HepG2 (cell line): ENCODE measurements at places on chromosomes 1 and 21.
A peak's percentile ranks its signal among the peaks of the same experiment; 100 is the strongest.

DNA sequence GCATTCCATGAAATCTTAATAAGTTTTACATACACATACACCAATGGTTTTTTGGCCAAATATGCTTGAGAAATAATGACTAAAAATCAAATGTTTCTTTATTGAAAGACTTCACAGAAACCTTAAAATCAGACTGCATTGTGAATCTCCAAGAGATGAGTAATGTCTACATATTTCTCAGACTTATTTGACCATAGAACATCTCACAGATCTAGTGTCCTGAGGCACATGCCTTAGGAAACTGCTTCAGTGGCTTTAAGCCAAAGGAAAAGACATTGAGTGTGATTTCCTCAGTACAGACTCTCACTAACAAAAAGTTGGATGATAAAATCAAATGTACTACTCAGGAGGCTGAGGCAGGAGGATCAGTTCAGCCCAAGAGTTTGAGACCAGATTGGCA lies 6.2 kb upstream of the C1orf105 start:
- DNase-seq, result no peak

- no peak for DNase-seq
These were observed 5.1 kb downstream of the CR1L start for GRCh38 chr1:207649865-207650580.

DNA sequence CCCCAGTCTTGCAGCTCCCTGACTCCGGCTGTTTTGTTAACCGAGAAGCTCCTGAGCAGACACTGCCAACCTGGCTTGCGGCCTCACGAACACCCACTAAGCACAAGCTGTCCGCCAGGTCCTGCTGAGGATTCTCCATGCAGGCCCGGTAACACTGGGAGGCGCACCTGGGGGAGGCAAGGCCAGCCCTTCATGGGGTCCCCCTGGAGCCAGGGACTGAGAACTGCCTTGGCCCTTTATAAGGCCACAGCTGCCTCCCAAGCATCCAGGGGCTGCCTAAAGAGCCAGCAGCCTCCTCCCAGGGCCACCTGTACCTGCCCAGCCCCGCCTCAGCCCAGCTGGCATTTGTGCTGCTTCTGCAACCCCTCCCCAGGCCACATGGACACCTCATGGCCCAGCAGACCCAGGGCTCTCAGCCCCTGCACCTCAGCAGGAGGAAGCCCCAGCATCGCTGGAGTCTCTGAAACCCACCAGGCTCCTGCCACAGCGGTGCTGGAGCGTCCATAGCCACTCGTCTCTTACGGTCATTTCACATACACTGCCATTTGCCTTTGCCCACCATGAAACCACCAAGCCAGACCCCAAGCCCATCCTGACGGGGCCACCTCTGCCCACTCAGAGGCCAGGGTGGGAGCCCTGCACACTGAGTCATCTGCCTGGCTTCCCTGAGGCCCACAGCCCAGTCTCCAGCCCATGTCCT lies 82.5 kb downstream of the NPHP4 start:
- DNase-seq, result no peak

DNA sequence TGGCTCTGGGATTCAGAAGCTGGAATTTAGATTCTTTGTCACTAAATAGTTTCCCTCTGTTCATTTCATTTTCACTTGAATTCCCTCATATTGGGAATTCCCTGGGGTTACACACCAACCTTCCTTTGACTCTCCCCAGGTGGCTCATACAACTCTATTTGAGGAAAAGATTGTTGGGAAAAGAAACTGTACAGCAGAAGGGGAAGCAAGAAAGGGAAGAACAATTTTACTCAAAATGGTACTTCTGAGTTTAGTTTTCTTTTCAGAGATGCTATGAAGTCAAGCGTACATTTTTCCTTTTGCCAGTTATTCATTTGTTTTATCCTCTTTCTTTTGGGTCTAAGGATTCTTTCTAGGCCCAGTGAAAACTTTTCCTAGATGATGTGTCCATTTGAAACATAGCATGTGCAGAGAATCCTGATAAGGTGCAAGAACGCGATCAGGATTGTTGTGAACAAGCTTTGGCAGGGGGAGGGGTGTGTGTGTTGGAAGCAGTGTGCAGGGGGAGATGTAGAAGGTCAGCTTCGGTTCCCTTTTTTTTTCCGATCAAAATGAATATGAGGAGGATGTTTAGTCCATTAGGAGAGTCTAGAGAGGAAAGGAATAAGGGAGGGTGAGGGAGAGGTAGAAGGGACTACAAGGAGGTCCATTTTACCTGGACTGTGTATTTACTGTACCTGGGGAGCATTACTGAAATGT lies 26.8 kb upstream of the CD1D start:
- no peak for DNase-seq

- DNase-seq, result no peak
These were observed 248.8 kb upstream of the ADGRL2 start for GRCh38 chr1:81551946-81552345.

DNA sequence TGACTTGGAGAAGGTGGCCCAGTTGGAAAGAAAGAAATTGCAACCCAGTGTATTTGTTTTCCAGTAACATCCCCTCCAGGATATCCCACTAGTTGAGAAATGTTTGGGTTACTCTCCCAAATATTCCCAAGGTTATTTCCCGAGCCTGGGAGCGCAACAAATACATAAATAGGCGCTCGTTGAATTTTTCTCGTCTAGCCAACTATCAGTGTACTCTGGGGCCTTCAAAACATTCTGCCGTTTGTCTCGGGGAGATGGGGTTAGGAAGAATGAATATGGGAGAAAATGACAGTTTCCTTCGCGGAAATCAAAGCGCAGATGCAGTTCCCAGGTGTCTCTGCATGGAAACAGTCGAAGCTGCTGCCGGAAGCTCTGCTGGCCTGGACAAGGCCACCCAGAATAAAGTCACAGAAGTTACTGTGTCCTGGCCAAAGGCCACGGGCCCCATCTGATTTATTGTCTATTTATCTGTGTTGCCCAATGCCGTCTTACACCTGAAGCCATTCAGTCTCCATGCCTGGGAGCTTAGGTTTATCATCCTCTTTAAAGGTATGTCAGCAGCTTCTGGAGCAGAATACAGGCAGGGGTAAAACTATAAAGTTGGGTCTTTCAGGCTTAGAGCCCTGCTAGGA lies 1.0 kb downstream of the C1orf115 start:
- DNase-seq, result peak; percentile 47

DNA sequence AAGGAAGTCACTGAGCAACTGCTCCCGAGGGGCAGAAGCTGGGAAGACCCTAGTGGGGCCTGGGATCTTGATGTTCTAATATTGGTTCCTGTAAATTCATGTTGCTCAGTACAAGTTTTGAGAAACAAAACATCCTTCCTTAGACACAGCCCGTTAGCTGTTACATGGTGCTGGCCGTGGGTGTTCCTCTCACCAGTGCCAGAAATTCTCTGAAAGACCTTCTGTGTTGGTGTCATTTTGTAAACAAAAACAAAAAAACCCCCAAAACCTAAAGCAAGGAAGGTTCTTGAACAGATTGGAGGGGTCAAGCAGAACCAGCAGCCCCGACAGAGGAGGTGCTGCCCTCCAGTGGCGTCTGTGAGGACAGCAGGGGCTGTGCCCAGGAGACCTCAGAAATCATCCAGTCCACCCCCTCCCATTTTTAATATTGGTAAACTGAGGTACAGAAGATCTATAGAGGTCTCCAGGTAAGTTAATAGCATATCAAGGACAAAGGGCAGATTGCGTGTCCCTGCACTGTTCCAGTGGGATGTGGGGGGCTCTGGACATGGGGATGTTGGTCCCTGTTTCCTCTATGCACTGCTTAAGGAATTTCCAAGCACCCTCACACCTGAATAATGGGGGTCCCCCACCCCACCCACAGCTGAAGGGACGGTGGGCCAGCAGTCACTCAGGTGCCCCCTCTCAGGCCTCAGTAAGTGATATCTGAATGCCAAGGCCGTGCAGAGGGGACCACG lies 38.2 kb downstream of the SLC2A7 start:
- DNase-seq, result no peak

GRCh38 chr21:33189237-33189636 lies 40.5 kb upstream of the IFNAR2 start:
- no peak for DNase-seq

GRCh38 chr1:212559929-212560328 lies 48.6 kb upstream of the ATF3 start:
- DNase-seq, result no peak

- DNase-seq, result no peak
These were observed 446.0 kb upstream of the LRRC7 start for GRCh38 chr1:69121723-69122122.

- peak; percentile 57 for DNase-seq
These were observed 415 bp upstream of the LAD1 start for GRCh38 chr1:201399352-201400126.

- no peak for DNase-seq
These were observed 18.1 kb downstream of the PDC start for GRCh38 chr1:186442651-186443375.

DNA sequence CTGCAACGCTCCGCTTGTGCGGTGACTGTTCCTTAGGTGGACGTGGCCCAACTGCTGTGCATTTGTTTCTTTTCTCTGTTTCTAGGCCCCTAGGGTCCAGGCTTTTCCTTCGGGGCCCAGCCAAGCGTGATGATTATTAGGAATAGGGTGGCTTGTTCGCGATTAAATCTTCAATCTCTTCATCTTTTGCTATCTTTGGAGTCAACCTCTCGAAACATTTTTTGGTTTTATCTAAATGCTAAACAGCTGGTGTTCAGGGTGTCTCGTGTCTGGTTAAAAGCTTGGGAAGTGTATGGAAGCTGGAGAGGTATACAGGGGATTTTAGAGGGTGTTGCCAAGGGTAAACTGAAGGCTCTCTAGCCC lies 844 bp upstream of the PLD5 start:
- no peak for DNase-seq

DNA sequence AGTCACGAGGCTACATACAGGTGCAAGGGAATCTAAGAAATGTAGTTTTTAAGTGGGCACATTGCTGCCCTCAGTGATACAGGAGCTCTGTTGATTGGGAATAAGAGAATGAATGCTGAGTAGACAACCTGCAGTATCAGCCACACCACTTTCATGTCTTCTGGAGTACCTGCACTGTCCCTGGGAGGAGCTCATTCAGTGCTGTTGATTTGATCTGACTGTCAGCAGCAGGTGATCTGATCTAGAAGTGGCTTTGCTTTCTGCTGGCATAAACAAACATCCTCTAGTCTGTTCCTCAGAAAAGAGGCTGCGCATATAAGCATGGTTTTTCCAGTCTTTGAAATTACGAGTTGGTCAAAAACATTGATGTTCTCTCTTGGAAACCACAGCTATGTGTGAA lies 35.5 kb upstream of the LRRC52 start:
- no peak for DNase-seq

DNA sequence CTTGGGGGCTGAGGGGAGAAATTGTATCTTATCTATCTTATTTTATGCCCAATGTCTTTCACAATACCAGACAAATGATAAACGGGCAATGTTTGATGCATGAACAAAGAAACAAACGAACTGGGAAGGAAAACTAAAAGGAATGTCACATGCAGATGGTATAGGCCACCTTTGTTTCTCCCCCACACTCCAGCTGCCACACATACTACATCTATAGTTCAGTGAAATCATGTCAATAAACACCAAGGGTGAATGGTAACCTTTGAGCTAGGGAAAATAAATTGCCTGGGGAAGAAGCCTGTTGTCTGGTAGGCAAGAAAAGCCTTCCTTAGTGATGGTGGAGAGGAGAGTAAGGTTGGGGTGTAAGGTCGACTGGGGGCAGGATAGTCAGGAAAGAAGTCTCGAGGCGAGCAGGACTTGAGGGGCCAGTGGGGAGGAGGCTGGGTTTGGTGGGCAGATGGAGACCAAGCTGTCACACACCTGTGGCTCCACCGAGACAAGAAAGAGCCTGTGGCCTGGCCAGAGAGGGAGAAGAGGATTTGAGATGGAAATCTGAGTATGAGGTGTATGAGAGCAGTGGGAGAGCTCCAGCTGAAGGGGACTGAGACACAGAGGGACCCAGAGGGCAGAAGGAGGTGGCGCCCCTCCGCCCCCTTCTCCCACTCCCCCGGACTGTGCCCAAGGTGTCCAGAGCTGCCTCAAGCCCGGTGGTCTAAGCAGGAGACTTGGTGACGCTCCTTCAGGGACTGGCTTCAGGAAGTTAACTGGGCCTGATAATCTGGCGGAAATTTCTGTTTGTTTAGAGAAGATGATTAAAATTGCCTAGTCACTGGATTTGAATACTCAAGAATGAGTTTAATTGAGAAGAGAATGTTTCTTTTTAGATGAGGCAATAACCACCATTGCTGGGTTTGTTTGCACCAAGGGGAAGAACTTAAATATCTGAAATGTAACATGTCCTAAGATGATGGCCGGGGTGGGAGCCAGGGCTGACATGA lies 37.3 kb downstream of the ATF3 start:
- DNase-seq, result peak; percentile 18

GRCh38 chr1:18200136-18200717 lies 92.6 kb downstream of the IGSF21 start:
- no peak for DNase-seq

DNA sequence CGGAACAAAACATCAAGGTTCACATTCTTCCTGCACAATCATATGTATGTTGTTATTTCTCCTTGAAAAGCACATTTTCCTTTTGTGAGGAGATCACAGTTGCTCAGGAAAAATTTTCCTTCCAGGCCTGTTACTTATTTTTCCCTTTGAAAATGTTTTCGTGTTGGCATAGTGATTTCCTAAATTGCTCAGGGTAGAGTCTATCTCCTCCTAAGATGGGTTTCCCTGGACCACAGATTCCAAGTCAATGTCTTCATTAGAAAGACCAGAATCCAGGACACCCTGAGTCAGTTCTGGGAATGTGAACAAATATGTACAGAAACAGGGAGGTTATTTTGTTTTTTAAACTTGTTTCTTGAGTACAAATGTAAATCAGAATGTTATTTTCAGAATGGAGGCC lies 94.3 kb upstream of the C1orf105 start:
- DNase-seq, result no peak

DNA sequence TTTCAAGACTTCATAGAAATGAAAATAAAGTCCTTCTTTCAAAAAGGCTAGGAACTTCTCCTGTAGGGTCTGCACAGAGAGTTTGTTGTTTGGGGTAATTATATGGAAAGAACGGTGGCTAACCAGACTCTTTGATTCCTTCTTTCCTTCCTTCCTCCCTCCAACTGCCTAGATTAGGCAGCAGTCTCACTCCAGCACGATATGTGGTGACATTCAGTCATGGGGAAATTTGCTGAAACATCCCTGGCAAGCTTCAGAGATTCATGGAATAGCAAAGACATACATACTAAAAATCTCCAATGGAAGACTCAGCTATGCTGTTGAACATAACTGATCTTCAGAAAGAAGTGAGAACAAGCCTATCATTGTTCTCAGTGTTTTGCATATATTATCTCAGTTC lies 4.3 kb downstream of the NTMT2 start:
- DNase-seq, result no peak

- no peak for DNase-seq
These were observed 13.6 kb upstream of the LAMTOR5 start for GRCh38 chr1:110420874-110421793.

GRCh38 chr1:89706700-89707012 lies 73.7 kb downstream of the LRRC8C start:
- DNase-seq, result no peak

- DNase-seq, result no peak
These were observed 29.3 kb upstream of the COL6A2 start for GRCh38 chr21:46068516-46069079.

GRCh38 chr1:157963713-157964112 lies 29.7 kb upstream of the KIRREL1 start:
- peak; percentile 48 for DNase-seq

- DNase-seq, result peak; percentile 26
These were observed 188.0 kb downstream of the RERE start for GRCh38 chr1:8629241-8630091.

GRCh38 chr1:12161324-12161661 lies 5.5 kb upstream of the TNFRSF1B start:
- DNase-seq, result no peak

- DNase-seq, result peak; percentile 21
These were observed 9.1 kb downstream of the MRAP start for GRCh38 chr21:32307706-32308105.
